Spinal cord (tissue), 10 donors: ENCODE measurements at places on chromosomes 1 and 21. TPM values are rescaled to one million over a fixed set of nuclear protein-coding genes. Genes with fewer than 3 reads are reported as not detected.

DNA sequence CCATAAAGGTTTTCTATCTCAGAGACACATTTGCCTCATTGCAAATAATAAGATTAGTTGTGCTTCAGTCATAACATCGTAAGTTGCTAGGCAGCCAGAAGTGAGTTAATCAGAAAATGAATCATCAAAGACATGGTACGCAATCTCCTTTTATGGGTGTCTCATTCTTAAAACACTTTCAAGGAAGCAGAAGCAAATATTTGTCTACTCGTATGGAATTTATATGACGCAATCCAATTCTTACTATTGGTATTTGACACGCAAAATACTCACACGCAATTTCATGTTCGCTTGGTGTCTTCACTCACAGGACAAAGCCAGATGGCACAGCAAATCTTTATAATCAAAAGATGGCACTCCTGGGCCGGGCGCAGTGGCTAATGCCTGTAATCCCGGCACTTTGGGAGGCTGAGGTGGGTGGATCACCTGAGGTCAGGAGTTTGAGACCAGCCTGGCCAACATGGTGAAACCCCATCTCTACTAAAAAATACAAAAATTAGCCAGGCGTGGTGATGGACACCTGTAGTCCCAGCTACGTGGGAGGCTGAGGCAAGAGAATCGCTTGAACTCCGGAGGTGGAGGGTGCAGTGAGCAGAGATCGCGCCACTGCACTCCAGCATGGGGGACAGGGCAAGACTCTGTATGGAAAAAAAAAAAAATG lies 56.4 kb downstream of the HLCS start:
- no peak overlapping the region for H3K4me3 ChIP-seq
- DNase-seq: no peak
- H3K4me1 ChIP-seq: peaks cover 6% of the 10 kb centered on the region
- H3K27ac ChIP-seq: no peak overlapping the region
- H3K27me3 ChIP-seq: no peaks in the 10 kb centered on the region

GRCh38 chr1:61255358-61255703 lies 173.0 kb downstream of the NFIA start:
- no peaks in the 10 kb centered on the region for H3K27me3 ChIP-seq
- H3K4me3 ChIP-seq: peak overlapping the region; percentile 26
- peak overlapping the region; percentile 89 for H3K27ac ChIP-seq
- no peak for DNase-seq
- H3K4me1 ChIP-seq: peaks cover 11% of the 10 kb centered on the region

DNA sequence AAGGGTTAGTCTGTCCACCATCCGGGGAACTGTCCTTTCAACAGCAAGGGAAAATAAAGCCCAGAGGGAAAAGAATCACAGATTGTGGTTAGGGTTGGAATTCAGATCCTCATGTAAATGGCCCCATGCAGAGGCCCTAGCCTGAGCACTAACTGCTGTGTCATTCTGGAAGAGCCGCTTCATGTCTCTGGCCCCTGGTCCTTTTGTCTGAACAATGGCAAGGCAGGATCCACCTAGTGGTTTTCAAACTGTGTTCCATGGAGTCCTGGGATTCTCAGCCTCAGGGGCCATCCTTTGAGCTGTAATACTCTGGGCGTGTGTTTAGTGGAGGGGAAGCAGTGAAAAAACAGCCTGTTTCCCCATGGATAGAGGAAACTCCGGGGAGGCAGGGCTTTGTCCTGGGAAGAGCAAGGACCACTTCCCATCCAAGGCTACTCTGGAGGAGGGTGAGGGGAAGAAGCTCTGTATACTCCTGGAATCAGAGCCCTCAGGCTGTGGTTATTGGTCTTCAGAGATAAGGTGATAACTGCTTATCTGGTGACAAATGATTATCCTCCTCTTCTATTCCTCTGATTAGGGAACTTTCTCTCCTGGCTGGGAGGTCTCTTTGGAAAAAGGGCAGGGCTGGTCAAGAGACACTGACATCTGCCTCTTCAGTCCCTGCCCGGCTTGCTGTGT lies 19.2 kb downstream of the PAX7 start:
- H3K27ac ChIP-seq: no peak overlapping the region
- no peak for DNase-seq
- peaks cover 89% of the 10 kb centered on the region for H3K27me3 ChIP-seq

- H3K36me3 ChIP-seq: peaks cover 22% of the 10 kb centered on the region
- no peak overlapping the region for H3K4me3 ChIP-seq
- no peak overlapping the region for H3K27ac ChIP-seq
- no peak for DNase-seq
- no peaks in the 10 kb centered on the region for H3K4me1 ChIP-seq
- H3K27me3 ChIP-seq: no peaks in the 10 kb centered on the region
Measured at GRCh38 chr1:46708121-46708520, 10.8 kb downstream of the EFCAB14 start.

Gene OLIG1
- total RNA-seq: 27.5 TPM

DNA sequence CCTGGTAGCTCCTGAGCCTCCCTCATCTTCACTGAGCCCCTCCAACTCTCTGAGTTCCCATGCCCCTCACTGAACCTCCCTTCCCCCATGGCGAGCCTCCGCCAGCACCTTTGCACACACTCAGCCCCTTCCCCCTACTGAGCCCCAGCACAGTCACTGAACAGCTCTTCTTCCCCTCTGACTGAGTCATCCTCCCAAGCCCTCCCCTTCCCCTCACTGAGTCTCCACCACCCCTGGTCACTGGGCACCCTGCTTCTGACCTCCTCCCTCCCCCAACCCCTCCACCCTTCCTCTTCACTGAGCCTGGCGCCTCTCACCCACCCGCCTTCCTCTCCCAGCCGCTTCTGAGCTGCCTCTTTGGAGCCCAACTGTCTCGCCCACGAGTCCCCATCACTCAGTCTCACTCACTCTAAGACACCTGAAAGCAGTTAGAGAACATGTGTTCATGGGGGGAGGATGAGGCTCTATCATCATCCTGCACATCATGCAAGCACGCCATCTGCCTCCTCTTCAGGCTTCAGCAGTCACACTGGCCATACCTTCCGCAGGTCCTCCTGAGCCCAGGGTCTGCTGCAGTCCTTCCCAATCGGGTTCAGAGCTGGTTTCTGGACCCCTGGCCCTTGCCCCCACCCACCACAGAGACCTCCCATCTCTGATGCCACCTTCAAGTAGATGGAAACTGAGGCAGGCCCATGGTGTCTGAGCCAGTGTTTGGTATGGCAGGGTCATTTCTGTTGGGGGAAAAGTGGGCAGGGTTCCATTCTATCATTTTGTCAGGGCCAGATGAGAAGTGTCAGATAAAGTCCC lies 2.0 kb upstream of the TRNP1 start:
- H3K4me3 ChIP-seq: no peak overlapping the region
- peaks cover 26% of the 10 kb centered on the region for H3K4me1 ChIP-seq
- no peak for DNase-seq
- peaks cover 49% of the 10 kb centered on the region for H3K27me3 ChIP-seq
- no peaks in the 10 kb centered on the region for H3K36me3 ChIP-seq
- no peak overlapping the region for H3K27ac ChIP-seq

DNA sequence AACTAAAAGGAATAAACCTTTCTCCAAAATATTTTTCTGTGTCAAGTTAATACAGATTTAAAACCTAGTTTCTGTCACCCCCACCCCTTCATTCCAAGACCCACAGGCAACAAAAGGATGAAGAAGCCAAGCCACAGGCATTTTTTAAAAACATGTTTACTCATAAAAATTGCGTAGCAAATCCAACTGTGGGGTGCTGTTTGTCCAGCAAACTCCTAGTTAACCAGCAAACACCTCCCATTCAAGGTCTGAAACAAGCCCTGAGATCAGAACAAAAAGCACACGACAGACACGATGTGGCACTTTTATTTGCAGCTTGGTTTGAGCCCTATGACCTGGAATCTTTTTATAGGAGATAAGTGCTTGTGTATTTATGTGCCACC lies 149.9 kb upstream of the CAMK1G start:
- peaks cover 20% of the 10 kb centered on the region for H3K4me1 ChIP-seq
- no peaks in the 10 kb centered on the region for H3K36me3 ChIP-seq
- H3K27ac ChIP-seq: no peak overlapping the region
- no peak overlapping the region for H3K4me3 ChIP-seq
- no peak for DNase-seq

GRCh38 chr1:113391649-113392271 lies 1.4 kb downstream of the MAGI3 start:
- H3K27me3 ChIP-seq: no peaks in the 10 kb centered on the region
- H3K4me1 ChIP-seq: peaks cover 7% of the 10 kb centered on the region
- H3K4me3 ChIP-seq: peak overlapping the region; percentile 89
- no peak for DNase-seq

- H3K4me3 ChIP-seq: no peak overlapping the region
- no peak for DNase-seq
- H3K4me1 ChIP-seq: peaks cover 2% of the 10 kb centered on the region
- no peaks in the 10 kb centered on the region for H3K36me3 ChIP-seq
- H3K27ac ChIP-seq: no peak overlapping the region
- no peaks in the 10 kb centered on the region for H3K27me3 ChIP-seq
Measured at GRCh38 chr21:17428484-17428869, 84.4 kb upstream of the CXADR start.
